ENCODE measurements at places on chromosomes 1 and 21.
A peak's percentile ranks its signal among the peaks of the same experiment; 100 is the strongest.

DNA sequence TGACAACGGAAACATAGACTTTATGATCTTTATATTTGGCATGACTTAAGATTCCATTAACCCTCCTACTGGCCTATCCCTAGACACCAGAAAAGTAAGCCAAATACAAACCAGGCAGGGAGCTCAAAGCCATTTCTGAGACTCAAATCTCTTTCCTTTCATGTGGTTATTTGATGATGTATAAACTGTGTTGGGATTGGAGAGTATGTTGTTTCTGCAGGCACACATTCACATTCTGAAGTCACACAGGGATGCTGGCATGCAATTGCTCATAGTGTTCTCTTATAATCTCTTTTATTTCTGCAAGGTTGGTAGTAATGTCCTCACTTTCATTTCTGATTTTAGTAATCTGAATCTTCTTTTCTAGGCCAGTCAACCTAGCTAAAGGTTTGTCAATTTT, 5.8 kb downstream of the ZMYND12 start:
- no peak for DNase-seq

GRCh38 chr1:221157026-221157761, 278.0 kb downstream of the HLX start:
- DNase-seq = peak; percentile 39

- DNase-seq = no peak
These were observed 39.7 kb downstream of the ANKRD13C start for GRCh38 chr1:70314706-70315304.

DNA sequence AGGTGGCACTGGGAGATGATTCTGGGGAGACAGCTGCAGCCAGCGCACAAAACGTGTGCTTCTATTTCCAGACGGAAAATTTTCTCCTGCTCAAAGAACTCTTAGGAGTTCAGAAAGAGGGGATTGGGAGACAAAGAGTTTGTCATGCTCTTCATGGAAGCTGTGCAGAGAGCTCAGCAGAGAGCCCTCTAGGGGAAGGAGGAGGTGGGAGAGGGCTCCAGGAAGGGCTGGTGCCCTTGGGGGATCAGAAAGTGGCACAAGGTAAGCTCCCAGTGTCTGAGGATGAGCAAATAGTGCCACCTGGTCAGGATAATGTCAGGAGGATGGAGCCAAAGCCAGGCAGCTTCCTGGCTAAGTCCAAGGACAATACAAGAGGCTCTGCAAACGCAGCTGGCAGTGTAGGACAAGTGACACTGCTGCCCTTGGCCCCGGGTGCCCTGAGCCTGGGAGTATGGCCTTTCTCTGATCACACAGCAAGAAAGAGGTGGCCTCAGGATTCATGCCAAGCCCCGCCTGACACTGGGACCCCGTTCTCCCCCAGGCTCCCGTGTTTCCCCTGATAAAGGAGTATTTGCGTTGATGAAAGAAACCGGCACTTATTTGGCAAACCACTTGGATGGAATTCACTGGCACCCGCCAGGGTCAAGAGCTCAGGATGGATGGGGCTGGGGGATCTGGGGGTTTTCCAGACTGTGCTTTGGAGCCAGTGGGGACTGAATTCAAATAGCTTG, 254.0 kb downstream of the PTPRU start:
- no peak for DNase-seq

DNA sequence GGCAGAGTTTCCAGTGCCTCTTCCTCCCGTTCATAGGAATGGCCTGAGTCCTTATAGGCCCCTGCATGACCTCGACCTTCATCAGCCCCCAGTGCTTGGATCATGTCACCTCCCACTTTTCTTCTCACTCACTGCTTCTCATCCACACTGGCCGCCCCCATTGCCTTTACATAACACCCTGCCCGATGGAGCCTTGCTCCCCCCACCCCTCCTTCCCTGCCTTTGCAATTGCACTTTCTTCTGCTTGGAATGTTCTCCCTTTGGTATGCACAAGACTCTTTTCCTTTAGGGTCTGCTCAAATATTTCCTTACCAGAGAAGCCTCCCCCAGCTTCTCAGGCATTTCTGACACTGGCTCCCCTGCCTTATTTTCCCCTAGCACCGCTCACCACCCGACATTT, 125.2 kb upstream of the KCNJ6 start:
- DNase-seq = no peak

- no peak for DNase-seq
These were observed 249.1 kb upstream of the PTBP2 start for GRCh38 chr1:96472471-96472870.

DNA sequence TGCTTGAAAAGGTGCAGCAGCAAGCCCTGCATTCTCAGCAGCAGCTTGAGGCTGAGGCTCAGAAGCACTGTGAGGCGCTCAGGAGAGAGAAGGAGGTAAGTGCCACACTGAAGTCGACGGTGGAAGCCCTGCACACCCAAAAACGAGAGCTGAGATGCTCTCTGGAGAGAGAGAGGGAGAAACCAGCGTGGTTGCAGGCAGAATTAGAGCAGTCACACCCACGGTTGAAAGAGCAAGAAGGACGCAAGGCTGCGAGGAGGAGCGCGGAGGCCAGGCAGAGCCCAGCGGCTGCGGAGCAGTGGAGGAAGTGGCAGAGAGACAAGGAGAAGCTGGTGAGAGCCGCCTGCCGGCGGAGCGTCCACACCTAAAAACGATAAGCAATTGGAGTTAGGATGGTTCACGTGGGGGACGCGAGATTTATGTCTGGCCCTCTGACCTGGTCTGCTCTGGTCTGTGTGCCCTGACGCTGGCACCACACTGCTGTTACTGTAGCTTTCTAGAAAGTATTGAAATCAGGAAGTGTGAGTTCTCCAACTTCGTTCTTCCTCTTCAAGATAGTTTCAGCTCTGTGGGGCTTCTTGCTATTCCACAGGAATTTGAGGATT, 26.7 kb upstream of the DIP2A start:
- peak; percentile 68 for DNase-seq

DNA sequence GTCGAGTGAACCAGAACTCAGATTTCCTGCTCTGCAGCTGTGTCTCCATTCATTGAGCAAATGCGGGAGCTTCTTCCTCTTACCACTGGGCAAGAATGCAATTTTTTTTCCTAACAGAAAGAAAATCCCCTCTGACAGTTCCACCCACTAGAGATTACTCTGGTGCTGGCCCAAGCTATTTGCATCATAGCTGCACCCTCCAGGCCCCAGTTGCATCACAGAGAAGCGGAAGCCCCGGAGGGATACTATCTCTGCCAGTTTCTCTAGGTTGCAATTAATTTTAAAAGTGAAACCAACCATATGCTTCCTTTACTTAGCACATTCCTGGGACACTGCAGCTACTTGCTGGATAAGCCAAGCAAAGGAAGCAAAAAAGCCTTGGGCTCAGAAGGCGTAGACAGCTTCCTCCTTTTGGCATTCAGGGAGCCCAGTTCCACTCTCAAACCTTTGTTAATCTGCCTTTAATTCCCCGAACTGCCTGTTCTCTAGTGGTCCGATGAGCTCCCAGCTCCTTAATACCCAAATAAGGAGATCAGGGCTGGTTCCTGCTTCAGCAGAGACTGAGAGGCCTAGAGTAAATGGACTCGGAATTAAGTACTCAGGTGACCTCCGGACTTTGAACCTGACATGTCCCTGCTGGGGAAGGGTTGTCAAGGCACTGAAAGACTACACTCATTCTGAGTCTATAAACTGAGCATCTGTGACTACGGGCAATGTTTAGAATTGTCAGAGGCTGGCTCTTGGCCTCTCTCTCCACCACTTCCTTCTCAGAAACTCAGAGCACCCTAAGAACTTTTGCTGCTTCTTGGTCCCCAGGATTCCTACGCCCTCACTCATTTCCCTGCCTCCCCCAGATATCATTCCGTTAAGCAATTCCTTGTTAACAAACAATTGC, 72.5 kb upstream of the TNFSF18 start:
- peak; percentile 92 for DNase-seq

DNA sequence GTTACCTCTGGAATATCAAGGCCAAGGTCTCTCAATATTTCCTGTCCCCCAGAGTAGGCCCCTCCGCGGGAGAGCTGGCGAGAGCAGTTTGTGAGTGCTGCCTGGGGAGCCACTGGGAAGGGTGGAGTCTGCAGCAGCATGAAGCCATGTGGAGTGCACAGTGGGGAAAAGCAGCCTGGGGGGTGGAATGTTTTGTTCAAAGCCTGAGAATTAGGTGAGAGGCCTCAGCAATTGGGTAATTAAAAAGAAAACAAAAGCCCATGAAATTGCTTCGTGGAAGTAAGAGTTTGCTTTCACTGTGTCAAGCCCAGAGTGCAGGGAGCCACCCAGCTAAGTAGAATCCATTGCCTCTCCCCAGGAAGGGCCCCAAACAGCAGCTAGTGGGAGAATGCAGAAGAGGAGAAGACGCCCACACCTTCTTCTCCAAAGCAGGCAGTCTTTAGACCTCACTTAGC, 30.2 kb upstream of the DISC1 start:
- DNase-seq = no peak

GRCh38 chr1:18972531-18972930, 16.1 kb upstream of the IFFO2 start:
- no peak for DNase-seq

- DNase-seq = no peak
These were observed 991 bp downstream of the ANKRD35 start for GRCh38 chr1:145884675-145885074.

GRCh38 chr1:204621996-204622395, 63.5 kb downstream of the LRRN2 start:
- DNase-seq = no peak

- no peak for DNase-seq
These were observed 14.0 kb downstream of the PRDM15 start for GRCh38 chr21:41865002-41865777.

DNA sequence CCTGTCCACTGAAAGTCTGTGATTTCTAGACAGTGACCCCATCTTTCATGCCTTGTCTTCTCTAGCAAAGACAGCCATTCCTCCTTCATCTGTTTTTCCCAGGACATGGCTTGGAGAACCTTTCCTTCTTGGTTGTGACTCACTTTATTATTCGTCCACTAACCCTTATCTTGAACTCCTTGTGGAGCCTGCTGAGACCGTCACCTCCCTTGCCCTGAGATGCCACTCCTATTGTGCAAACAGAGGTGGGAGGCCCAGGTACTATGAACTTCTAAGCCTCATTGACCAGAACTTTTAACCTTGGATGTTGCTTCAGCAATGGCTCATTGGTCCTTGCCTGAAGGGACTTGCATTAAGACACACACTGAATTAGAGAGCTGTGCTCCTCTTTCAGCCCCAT, 117.5 kb downstream of the FOXD2 start:
- no peak for DNase-seq

- DNase-seq = no peak
These were observed 266.6 kb upstream of the C1orf174 start for GRCh38 chr1:4166713-4167112.

DNA sequence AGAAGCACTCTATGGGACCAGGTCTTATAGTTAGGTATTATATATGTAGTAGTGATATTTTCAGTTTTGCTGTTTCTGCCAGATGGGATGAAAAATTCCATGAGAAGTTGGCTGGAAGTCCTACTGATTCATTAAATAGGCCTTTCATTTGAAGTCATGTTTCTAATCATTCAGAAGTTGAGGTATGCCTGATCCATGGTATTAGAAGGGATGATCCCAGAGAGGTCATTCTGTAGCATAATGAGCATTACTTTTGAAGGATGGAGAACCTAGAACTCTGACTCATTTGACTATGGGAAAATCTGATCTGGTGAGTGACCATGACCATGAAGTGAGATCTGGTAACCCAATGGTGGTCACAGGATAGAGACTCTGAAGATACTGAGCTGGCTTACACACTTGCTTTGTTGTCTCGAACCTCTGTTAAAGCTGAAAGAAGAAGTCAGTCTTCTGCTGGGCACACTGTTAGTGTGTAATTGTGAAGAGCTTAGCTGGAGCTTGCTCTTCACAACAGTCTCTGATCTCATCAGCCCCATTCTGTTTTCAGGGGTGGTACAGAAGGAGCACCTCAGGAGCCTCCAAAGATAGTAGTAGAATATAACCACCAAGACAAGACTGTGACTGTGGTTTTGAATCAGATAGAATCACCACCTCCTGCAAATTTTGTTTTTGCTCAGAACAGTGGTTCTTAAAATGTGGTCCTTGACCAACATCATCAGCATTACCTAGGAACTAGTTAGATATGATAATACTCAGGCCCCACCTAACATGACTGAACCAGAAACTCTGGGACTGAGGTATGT, 9.0 kb downstream of the MGST3 start:
- DNase-seq = no peak

GRCh38 chr1:230072866-230073265, 5.8 kb downstream of the GALNT2 start:
- no peak for DNase-seq

DNA sequence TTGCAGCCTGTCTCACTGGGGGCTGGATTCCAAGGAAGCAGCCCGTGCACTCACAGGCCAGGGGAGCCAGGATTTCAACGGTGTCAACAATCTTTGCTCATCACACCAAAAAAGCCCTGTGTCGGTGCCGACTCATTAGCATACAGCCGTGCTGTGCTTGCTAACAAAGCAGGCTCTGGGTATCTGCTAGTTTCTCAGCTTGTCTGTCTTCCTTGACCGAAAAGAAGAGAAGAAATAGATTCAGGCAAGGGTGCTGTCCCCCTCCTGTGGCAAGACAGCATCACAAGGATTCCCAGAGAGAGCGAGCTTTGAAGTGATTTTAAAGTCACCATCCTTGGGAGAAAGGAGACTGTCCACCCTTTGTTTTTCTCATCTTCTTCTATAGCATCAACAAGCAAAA, 214.7 kb downstream of the SDCCAG8 start:
- DNase-seq = no peak

GRCh38 chr1:155976062-155976912, 2.1 kb downstream of the ARHGEF2 start:
- DNase-seq = peak; percentile 62

DNA sequence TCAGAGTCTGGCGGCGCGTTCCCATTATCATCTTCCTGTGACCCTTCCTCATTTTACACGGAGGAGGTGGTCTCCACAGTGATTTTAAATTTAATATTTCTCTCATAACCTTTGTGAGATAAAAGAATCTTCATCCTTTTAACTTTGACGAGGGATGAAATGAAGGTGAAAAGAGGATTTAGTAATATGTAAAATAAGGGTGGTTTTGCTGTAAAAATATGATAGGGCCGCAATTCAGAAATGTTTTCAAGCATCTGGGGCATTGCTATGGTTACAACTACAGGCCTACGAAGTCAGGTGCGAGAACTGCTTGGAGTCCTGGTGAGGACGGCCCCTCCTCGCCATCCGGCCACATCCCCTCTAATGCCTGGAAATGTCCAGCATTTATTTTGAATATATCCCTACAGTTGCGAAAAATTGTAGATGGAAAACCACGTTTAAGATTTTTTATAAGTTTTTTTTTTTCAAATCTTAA, 422 bp upstream of the RSBN1 start:
- no peak for DNase-seq

DNA sequence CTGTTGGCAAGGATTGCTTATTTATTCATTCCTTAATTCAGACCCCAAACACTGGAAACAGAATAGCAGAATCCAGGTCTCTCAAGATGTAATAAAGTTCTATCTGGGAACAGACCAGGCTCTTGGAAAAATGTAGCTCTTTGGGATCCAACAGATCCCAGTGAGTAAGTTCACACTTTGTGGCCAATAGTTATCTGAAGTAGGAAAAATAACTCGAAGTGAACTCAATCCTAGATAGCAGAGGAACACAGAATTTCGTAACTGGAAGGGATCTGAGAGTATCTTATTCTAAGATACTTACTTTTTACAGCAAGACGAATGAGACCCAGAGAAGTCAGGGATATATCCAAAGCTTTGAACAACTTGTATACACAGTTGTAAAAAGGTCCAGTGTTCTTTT, 150.7 kb upstream of the CD34 start:
- no peak for DNase-seq

GRCh38 chr1:147567594-147568381, 26.5 kb downstream of the BCL9 start:
- no peak for DNase-seq
